NCI-H82 (cell line): ENCODE measurements at places on chromosomes 2 and 18.

- DNase-seq: no peak
Observed at GRCh38 chr2:178521304-178522150, 41.3 kb downstream of the PLEKHA3 start.

DNA sequence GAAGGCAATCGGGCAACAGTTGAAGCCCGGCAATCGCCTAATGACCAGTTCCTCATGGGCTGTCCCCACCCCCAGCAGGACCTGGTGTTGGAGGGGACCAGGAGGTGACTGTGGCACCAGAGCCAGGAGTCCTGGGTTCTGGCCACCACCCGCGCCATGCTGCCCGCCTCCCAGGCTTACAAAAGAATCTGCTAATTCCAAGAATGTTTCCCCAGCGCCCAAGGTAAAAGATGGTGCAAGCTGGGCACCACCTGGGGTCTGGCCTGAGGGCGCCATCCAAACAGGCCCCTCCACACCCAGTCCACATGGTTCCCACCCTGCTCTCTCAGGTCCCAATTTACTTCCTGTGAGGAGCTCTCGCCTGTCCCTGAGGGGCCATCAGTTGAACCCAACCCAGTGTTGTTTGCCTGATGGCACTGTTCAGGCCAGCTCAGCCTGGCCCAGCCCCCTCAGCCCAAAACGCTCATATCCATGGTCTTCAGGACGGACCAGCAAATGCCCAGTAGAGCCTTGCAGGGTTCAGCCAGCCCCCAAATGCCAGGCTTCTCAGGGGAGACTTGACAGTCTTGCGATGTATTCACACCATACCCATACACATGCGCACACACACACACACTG is 5.1 kb downstream of the SDC1 start:
- no peak for DNase-seq

DNA sequence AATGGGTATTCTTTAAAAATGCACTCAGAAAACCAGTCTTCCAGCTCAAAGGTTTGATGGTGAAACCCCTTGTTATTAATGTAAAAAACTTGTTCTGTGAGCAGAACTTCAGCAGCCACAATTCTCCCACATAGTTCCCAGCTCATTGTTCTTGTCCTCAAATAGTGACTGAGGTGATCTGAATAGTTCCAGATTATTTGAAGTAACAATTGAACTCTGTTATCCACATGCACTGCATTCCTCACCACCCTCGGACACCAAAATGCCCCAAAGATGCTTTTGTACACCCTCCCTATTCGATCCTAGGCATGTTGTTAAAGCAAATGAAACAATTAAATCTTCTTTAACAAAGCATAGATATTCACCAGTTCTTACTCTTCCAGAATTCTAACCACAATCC is 2186.8 kb upstream of the CELF4 start:
- DNase-seq: no peak

GRCh38 chr2:1010415-1010930 is 59.8 kb downstream of the SNTG2 start:
- DNase-seq: no peak

DNA sequence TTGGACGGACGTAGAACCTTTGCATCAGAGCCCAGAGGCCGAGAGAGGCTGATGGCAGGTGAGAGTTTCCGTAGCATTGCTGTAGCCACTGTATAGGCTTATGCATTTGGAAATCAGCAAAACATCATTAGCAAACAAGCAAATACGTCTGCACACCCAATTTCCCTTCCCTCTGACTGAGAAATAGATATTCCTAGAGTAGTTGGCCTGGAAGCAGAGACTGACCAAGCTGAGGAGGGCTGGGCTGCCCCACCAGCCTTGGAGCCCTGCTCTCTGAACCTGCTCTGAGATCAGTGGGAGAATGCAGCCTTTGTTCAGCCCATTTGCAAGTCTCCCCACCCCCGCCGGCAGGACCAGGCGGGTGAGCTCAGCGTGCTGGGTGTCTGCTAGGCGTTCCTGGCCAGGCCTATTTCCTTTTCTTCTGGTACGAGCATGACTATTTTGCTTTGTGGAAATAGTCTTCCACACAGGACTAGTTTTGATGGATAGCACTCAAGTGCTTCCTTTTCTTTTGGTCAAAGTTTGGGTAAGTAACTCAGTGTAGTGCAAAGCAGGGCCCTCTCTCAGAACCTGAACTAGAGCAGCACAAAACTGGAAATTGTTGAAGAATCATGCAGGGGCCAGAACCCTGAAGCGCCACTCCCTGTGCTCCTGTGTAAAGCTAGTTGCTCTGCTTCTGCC is 21.9 kb upstream of the RNF149 start:
- no peak for DNase-seq

GRCh38 chr2:40284797-40285196 is 167.1 kb downstream of the SLC8A1 start:
- no peak for DNase-seq

DNA sequence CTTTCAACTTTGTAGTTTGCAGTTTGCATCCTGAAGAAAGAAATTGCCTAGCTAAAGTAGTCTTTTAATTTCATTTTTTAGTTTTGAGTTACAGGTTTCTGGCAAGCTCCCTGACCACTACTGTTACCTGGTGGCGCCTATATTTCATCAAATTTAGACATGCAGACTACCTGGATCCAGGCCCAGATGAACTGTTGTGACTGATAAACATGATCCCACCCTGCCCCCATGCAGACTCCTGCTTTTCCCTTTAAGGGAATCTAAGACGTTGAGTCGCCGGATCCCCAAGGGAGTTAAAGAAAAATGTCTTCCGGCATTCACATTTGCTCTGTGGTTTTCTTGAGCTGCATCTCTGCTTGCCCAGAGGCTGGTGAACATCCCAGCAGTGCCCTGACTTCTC is 22.2 kb downstream of the METAP1D start:
- peak; percentile 60 for DNase-seq

- peak; percentile 88 for DNase-seq
Observed at GRCh38 chr2:198374375-198375082, 570.1 kb downstream of the PLCL1 start.

DNA sequence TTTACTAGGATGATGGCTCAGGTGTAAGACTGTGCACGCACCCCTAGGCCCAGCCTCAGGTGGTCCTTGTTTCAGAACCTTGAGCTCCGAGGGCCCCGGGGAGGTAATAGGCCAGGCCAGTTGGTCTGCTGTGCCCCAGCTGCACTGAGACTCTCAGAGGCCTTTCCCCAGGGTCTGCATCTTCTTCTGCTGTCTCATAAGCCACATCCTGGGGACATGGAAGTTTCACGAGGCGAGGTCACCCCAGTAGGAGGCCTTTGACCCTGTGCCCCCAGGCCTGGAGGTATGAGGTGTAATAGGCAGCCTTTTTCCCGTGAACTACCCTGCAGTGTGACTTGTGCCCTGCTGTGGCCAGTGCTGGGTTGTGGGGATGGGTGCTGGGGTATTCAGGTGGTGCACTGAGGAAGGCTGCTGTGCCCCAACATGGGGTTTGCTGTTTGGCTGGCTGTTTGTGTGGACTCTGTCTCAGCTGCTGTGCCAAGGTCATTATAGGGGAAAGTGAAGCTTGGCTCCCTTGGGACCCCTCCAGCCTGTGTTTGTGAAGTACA is 6.9 kb downstream of the OXER1 start:
- no peak for DNase-seq

DNA sequence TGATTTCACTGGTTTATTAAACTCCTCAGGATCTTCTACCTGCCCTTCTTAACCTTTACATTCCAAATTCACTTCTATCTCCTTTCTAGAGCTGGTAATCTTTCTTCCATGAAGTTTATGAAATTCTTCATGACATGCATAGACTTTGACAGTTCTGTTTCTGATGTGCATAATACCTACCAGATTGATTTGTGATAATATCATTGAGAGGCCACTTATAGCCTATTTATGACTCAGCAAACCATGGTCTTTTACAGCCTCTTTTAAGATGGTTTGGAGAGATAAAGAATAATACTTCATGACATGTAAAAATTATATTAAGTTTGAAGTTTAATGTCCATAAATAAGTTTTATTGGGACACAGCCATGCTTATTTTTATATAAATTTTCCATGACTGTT is 14.0 kb downstream of the SCN2A start:
- no peak for DNase-seq

- no peak for DNase-seq
Observed at GRCh38 chr2:24825883-24826772, 32.9 kb downstream of the CENPO start.

- DNase-seq: no peak
Observed at GRCh38 chr18:77086034-77086433, 46.5 kb downstream of the MBP start.

DNA sequence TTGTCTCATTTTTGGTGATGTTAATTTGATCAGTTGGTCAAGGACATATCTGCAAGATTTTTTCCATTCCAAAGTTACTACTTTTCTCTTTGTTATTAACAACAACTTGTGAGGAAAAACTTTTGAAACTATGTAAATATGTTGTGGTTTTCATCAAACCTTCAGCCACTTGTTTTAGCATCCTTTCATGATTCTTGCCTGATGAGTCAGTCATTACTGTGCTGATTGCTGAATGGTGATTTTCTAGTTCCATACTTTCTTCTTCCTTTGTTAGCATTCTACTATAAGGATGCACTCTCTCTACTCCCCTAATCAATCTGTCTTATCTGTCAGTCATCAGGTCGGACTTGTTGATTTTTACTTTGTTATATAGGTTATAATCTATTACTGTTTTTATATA is 10.9 kb downstream of the TMEM87B start:
- DNase-seq: no peak

GRCh38 chr18:40407909-40408308 is 1547.1 kb upstream of the PIK3C3 start:
- DNase-seq: no peak

- no peak for DNase-seq
Observed at GRCh38 chr2:118388771-118389170, 300.5 kb downstream of the INSIG2 start.

GRCh38 chr18:1906421-1906820 is 664.9 kb downstream of the METTL4 start:
- DNase-seq: no peak

GRCh38 chr18:52685316-52685715 is 345.3 kb downstream of the DCC start:
- no peak for DNase-seq

- no peak for DNase-seq
Observed at GRCh38 chr18:814300-815084, 2.5 kb upstream of the YES1 start.

GRCh38 chr2:204655101-204655500 is 109.8 kb downstream of the PARD3B start:
- DNase-seq: no peak

GRCh38 chr18:44437603-44438002 is 243.1 kb upstream of the SETBP1 start:
- DNase-seq: no peak

GRCh38 chr18:63646936-63647335 is 2.9 kb upstream of the SERPINB4 start:
- DNase-seq: no peak

- no peak for DNase-seq
Observed at GRCh38 chr2:11540148-11540995, 6.5 kb downstream of the GREB1 start.

DNA sequence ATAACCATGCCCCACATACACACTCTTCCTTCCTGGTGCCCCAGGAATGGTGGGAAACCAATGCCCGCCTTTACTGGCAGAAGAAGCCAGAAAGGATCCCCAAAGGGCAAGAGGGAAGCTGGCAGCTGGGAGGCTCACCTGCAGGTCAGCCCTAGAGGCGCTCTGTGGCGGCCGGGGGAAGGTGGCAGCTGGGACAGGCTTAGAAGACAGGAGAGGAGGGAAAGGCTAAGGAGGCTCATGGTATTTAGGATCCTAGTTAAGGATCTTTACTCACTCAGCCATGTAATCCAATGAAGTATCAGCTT is 23.8 kb downstream of the ADRA2B start:
- DNase-seq: peak; percentile 65

DNA sequence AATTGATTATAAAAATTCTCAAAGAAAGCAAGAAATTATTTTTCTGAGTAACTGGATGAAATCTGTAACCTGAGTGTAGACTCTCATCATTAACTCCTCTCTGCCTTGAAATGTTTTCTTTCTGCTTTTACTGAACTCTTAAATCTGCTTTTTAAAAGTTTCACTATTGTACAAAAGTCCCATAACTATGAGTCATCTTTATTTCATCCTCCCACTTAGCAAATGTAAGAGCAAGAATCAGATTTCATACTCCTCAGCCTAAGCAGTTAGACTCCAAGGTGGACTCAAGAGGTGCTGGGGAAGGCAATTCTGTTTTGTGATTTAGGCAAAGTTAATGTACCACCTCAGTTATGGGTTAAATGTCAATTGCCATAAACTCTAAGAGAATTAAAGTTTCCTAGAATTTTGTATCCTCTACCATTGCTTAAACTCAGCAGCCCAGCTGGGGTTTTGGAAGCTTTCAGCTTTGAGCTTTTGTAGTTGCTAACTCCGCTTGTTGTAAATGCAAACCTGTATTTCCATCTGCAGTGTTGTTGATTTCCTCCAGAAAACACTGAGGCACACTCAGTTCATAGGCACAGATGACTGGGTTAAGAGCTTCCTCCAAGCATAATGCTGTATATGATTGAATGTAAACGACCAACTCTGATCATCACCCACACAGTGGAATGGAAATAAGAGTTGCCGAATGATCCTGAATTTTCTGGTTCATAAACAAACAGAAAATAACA is 268.8 kb downstream of the ARHGAP15 start:
- DNase-seq: no peak

DNA sequence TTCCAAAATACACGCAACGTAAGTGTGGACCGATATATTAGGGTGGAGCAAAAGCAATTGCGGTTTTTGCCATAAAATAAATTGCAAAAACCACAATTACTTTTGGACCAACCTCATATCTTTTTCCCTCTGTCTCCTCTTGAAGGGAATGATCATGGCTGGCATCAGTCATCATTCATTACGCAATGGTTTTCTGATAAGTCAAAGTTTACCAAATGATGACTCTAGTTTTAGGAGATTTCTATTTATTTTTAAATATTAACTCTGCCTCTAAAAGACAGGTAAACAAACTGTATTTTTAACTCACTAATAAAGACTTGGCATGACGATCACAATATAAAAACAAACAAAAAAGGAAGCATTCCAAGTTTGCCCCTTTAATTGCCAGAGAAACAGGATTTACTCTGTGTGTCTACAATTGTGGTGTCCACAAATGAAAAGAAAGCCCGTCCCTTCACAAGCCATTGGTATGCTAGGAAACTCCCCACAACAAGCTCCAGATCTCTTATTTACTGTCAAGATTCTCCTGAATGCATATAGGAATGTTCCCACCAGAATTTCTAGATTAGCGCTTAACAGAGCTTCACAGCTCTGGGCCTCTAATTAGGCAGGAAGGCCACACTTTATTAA is 61.3 kb downstream of the IRS1 start:
- DNase-seq: no peak

GRCh38 chr2:88810017-88810416 is 118.5 kb downstream of the RPIA start:
- DNase-seq: no peak

GRCh38 chr2:20178249-20178607 is 46.7 kb downstream of the SDC1 start:
- DNase-seq: no peak

GRCh38 chr18:61975526-61976326 is 82.9 kb upstream of the RNF152 start:
- no peak for DNase-seq

- no peak for DNase-seq
Observed at GRCh38 chr2:128783896-128784295, 465.2 kb upstream of the HS6ST1 start.

- no peak for DNase-seq
Observed at GRCh38 chr2:12127638-12128037, 381.2 kb downstream of the LPIN1 start.
